Esophagus muscularis mucosa (tissue), 4 donors: ENCODE measurements at places on chromosomes 2 and 18. TPM values are rescaled to one million over a fixed set of nuclear protein-coding genes. Genes with fewer than 3 reads are reported as not detected.

ITGA4 gene
- 2.5 TPM for total RNA-seq

PLCD4 gene
- total RNA-seq = 4.4 TPM

KCNJ3 gene
- total RNA-seq = 5.6 TPM

IGFBP5 gene
- 547 TPM for total RNA-seq

POTEC gene
- total RNA-seq = not detected

CCDC74B gene
- total RNA-seq = 5.0 TPM

PROC gene
- total RNA-seq = not detected

HRH4 gene
- 0.50 TPM for total RNA-seq

CCDC85A gene
- 4.0 TPM for total RNA-seq

ACTR3 gene
- 163 TPM for total RNA-seq

DNA sequence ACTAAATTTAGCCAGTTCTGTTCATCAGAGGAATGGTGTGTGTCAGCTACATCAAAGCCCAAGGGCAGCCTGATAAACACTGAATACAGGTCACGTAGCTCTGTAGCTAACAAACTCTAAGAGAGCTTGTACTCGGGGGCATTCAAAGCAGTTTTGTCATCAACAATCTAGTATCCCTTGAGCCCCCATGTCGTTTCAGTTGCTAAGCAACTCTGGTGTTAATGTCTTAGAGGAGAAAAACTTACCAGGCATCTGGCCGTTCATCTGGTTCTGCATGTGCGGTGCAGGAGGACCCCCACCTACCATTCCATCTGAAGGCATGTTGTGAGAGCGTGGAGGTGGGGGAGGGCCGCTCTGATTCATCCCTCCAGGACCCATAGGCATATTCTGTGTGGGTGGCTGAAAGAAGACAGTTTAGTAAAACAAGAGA is 33.1 kb downstream of the SS18 start:
- no peak overlapping the region for H3K4me3 ChIP-seq
- no peak overlapping the region for H3K27ac ChIP-seq
- no peak for DNase-seq
- no peaks in the 10 kb centered on the region for H3K27me3 ChIP-seq
- H3K36me3 ChIP-seq = peaks cover 66% of the 10 kb centered on the region

- no peak for DNase-seq
- no peaks in the 10 kb centered on the region for H3K27me3 ChIP-seq
- peaks cover 29% of the 10 kb centered on the region for H3K36me3 ChIP-seq
- no peak overlapping the region for H3K27ac ChIP-seq
Measured at GRCh38 chr18:74880706-74881278, 283.1 kb downstream of the ZNF407 start.

DNA sequence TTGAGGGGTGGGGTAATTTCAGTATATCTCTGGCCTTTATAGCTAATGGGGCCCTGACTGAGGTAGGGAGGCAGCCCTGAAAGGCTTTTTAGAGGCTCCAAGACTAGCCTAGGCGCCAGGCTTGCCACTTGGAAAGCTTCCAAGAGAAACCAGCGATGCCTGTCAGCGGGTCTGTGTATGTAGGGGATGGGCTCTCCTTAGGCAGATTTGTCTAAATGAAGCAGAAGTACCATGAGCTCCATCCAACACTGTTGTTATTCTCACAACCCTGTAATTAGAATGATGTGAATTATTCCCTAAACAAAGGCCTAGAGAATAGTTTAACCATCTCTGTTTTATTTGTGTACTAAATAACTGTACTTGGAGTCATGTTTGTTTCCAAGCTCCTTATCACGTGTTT is 138.1 kb downstream of the B3GNT2 start:
- H3K4me3 ChIP-seq = no peak overlapping the region
- DNase-seq = no peak
- no peak overlapping the region for H3K27ac ChIP-seq
- H3K4me1 ChIP-seq = no peaks in the 10 kb centered on the region

- peak; percentile 79 for DNase-seq
- no peaks in the 10 kb centered on the region for H3K27me3 ChIP-seq
- H3K4me1 ChIP-seq = peaks cover 11% of the 10 kb centered on the region
- peak overlapping the region; percentile 75 for H3K27ac ChIP-seq
- H3K36me3 ChIP-seq = no peaks in the 10 kb centered on the region
Measured at GRCh38 chr2:106065983-106066820, 127.9 kb downstream of the UXS1 start.

- peaks cover 13% of the 10 kb centered on the region for H3K4me1 ChIP-seq
- no peaks in the 10 kb centered on the region for H3K27me3 ChIP-seq
- no peak overlapping the region for H3K27ac ChIP-seq
- no peak for DNase-seq
- no peaks in the 10 kb centered on the region for H3K36me3 ChIP-seq
- no peak overlapping the region for H3K4me3 ChIP-seq
Measured at GRCh38 chr2:232929303-232930058, 59.4 kb downstream of the SNORC start.

GRCh38 chr2:176566961-176567360 is 297.7 kb downstream of the MTX2 start:
- H3K36me3 ChIP-seq = no peaks in the 10 kb centered on the region
- no peak overlapping the region for H3K4me3 ChIP-seq
- no peaks in the 10 kb centered on the region for H3K4me1 ChIP-seq

DNA sequence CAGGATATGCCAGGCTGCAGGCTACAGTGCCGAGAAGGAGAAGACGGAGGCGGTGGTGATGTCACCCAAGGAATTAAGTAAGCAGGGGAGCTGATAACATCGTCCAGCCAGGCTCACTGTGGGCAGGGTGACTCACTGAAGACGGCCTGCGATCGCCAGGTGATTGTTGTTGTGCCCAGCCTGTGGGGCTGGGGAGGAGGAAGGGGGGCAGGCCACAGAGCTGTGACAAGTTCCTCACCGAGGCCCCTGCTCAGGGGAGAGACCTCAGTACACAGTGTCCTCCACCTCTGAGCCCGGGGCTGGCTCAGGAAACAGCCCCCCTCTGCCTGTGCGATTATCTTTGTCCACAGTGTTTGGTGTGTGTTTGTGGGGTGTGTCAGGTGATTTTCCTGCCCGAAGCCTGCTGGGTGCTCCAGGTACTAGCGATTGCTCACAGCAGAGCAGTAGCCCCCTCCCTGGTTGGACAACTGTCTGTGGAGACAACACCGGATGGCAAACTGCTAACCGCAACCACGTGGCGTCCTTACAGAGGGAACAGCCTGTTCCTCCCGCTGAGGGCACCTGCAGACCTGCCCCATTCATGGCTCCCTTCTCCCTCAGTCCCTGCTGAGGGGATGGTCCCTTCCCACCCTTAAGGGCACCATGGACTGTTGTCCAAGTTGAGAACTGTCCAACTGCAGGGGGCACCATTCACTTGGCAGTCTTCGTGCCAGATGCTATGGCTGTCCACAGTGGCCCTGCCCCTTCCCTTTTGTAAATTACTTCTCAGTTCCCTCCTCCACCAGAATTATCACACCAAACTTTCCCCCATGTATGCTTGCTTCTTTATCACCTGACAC is 95.1 kb downstream of the ZFP36L2 start:
- no peak overlapping the region for H3K4me3 ChIP-seq
- no peaks in the 10 kb centered on the region for H3K27me3 ChIP-seq
- H3K4me1 ChIP-seq = peaks cover 69% of the 10 kb centered on the region
- peak; percentile 95 for DNase-seq
- H3K36me3 ChIP-seq = no peaks in the 10 kb centered on the region

GRCh38 chr2:233051241-233052149 is 8.6 kb upstream of the INPP5D start:
- H3K27ac ChIP-seq = peak overlapping the region; percentile 46
- DNase-seq = no peak
- H3K4me1 ChIP-seq = peaks cover 5% of the 10 kb centered on the region
- no peaks in the 10 kb centered on the region for H3K27me3 ChIP-seq
- no peak overlapping the region for H3K4me3 ChIP-seq
- H3K36me3 ChIP-seq = no peaks in the 10 kb centered on the region

DNA sequence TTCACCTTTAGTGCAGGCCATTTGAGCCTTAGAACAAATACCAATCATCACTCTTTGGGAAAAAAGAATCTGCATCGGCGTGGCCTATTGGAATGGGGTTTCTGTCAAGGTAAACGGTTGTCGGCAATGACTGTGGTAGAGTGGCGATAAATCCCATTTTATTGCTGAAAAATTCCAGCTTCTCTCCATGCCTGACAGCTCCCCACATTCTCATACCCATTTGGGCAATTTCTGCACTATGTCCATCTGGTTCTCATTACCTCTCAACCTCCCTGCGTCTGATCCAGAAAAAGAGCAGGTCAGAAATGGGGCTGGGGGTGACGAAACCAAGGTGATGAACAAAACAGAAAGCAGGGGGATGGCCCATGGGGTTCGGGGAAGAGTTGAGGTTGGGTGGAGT is 254.0 kb downstream of the MEIS1 start:
- H3K4me1 ChIP-seq = peaks cover 44% of the 10 kb centered on the region
- H3K27me3 ChIP-seq = no peaks in the 10 kb centered on the region
- no peak for DNase-seq
- H3K4me3 ChIP-seq = no peak overlapping the region
- peak overlapping the region; percentile 85 for H3K27ac ChIP-seq

DNA sequence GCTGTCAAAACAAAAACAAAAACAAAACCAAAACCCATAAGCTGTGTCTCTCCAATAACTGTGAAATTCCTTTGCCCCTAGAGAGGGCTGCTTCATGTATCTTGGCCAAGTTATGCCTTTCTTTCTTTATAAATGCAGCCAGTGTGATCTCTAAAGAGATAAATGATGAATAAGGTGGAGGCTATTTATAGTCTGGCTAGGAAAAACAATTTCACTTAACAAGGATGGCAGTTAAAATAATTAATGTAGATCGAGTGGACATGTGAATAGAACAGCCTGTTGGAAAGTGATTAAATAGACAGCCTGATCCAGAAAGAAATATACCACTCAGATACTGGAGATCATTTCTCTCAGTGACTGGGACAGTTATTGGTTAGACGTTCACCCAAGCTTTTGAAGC is 1666.9 kb upstream of the CELF4 start:
- H3K27me3 ChIP-seq = no peaks in the 10 kb centered on the region
- H3K36me3 ChIP-seq = no peaks in the 10 kb centered on the region
- H3K27ac ChIP-seq = no peak overlapping the region
- no peak for DNase-seq

- H3K27me3 ChIP-seq = no peaks in the 10 kb centered on the region
- no peak for DNase-seq
- no peaks in the 10 kb centered on the region for H3K36me3 ChIP-seq
- no peak overlapping the region for H3K27ac ChIP-seq
Measured at GRCh38 chr2:204717591-204717990, 172.3 kb downstream of the PARD3B start.

DNA sequence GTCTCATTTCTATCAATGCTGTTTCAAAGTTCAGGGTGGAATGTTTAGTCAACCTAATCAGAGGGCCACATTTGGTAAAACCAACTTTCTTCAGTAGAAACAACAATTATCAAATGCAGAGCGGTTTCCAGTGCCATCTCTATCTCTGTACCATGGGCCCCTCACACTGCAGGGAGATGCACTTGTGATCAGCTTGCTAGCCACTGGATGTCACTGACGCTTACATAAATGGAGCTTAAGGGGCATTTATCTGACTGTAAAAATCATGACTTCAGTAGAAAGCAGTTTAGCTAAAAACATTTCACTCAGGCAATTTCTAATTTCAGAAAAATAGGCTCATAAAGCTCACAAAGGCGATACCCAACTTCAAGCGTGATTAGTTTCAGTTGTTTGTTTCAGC is 678.0 kb downstream of the ZEB2 start:
- H3K36me3 ChIP-seq = no peaks in the 10 kb centered on the region
- no peak overlapping the region for H3K4me3 ChIP-seq
- H3K27me3 ChIP-seq = no peaks in the 10 kb centered on the region

DNA sequence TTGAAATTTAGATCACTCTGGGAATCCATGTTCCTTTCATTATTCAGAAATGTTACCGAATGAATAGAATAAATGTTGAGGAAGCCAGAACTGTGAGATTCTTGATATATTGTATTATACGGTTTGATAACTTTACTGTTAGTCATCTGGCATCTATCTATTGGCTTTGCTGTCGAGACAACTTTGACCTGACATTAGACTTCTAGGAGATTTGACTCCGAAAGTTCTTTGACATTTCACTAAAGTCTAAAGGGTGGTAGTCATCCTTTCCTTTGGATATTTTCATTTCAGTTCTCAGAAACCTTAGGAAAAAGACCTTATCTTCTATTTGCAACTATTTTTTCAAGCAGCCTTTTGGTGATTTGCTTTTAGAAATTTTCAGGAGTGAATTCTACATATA is 1.9 kb downstream of the BMPR2 start:
- peaks cover 28% of the 10 kb centered on the region for H3K4me1 ChIP-seq
- H3K27ac ChIP-seq = peak overlapping the region; percentile 93
- H3K27me3 ChIP-seq = no peaks in the 10 kb centered on the region
- peak overlapping the region; percentile 79 for H3K4me3 ChIP-seq
- DNase-seq = no peak

DNA sequence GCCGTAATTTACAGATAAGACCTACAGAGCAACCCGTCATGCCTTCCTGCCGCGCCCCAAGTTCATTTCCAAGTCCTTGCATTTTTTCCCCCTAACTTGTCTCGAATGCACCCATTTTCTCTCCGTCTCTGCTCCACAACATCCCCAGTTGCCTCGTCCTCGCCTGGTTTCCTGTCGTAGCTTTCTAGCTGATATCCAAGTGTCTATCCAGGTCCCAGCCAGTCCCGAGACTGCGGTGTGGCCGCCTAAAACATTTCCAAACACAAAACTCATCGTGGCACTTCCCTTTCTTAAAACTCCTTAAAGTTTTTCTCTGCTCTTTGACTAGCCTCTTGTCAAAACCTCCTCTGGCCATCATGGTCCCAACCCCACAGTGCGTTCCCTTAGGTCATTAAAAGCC is 1.2 kb upstream of the BARD1 start:
- H3K4me1 ChIP-seq = peaks cover 26% of the 10 kb centered on the region
- H3K4me3 ChIP-seq = peak overlapping the region; percentile 75
- no peaks in the 10 kb centered on the region for H3K27me3 ChIP-seq

DNA sequence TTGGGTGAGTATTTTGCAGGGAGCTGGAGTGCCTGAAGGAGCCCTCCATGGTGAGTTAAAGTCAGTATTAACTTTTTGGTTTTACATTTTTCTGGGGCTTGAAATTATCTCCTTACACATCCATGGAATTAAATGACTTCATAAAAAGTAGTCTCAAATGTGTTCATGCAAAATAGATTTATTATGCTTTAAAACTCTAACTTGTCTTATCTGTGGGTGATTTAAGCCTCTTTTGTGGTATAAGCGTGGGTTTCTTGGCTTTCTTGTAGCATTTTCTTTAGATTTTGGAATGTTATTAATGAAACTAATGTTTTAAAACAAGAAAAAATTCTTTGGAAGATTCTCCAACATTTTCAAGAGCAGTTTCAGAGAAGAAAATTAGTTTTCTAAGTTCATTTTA is 27.8 kb downstream of the NABP1 start:
- no peaks in the 10 kb centered on the region for H3K27me3 ChIP-seq
- H3K4me1 ChIP-seq = no peaks in the 10 kb centered on the region
- H3K27ac ChIP-seq = no peak overlapping the region
- H3K4me3 ChIP-seq = no peak overlapping the region
- no peak for DNase-seq
- no peaks in the 10 kb centered on the region for H3K36me3 ChIP-seq

DNA sequence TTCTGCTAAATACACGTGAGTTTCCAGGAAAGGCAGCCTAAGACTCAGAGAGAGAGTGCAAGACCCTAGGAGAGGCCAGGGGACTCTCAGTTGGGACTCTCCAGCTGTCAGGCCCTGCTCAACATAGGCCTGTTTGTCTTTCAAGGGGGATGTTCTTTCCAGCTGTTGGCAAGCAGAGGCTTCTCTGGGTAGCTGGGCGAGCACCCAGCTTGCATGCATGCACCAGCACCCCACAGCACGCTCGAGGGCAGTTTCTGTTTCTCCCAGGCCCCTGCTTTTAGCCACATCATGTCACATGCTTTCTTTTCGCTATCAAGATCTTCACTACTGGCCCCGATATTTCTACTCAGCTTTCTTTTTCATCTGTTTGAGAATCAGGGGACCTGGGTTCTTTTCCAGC is 479.3 kb upstream of the HS6ST1 start:
- H3K4me1 ChIP-seq = no peaks in the 10 kb centered on the region
- no peak overlapping the region for H3K4me3 ChIP-seq
- H3K27me3 ChIP-seq = no peaks in the 10 kb centered on the region
- no peaks in the 10 kb centered on the region for H3K36me3 ChIP-seq
- no peak for DNase-seq
- H3K27ac ChIP-seq = no peak overlapping the region
